ENCODE measurements at places on chromosomes 6 and 20.

GRCh38 chr6:100761841-100762240, 119.3 kb downstream of the ASCC3 start:
- DNase-seq, result no peak

DNA sequence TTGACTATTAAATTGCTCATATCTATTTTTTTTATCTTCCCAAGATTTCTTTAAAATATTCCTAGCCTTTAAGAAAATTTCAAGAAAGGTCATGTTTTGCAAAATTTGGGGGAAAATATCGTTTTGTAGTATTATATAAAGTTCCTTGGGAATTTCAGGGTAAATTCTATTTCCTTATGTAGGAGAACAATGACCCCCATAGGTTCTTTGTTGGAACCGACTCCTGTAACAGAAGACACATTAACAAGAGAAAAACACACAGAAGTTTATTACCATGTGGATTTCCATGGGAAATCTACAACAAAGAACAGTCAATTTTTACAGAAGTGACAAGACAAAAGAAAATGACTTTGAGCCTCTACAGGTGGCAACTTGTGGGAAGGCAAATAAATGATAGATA, 68.1 kb downstream of the ADGB start:
- no peak for DNase-seq

- DNase-seq, result peak; percentile 80
Observed at GRCh38 chr20:62929051-62929538, 2.8 kb upstream of the DIDO1 start.

- DNase-seq, result no peak
Observed at GRCh38 chr6:73340048-73340447, 14.0 kb downstream of the DPPA5 start.

GRCh38 chr6:150664091-150664490, 64.4 kb downstream of the PLEKHG1 start:
- no peak for DNase-seq

- DNase-seq, result peak; percentile 41
Observed at GRCh38 chr6:134406311-134406710, 88.4 kb upstream of the SGK1 start.

DNA sequence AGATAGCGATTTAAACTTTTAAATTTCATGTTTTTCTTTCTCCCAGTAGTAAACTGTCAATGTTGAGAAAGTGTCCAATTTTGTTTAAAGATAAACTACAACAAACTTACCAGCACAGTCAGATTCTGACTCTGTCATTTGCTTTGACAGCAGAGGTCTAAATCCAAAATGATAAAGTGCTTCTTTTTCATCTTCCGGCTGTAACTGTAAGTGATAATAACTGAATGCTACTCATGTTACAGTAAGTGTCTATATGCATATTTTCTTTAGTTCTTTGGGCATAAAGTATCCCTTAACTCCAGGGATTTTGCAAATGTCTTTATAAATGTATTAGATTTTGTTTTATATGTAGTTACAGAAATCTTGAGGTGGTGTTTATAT, 610.4 kb downstream of the RFPL4B start:
- no peak for DNase-seq

DNA sequence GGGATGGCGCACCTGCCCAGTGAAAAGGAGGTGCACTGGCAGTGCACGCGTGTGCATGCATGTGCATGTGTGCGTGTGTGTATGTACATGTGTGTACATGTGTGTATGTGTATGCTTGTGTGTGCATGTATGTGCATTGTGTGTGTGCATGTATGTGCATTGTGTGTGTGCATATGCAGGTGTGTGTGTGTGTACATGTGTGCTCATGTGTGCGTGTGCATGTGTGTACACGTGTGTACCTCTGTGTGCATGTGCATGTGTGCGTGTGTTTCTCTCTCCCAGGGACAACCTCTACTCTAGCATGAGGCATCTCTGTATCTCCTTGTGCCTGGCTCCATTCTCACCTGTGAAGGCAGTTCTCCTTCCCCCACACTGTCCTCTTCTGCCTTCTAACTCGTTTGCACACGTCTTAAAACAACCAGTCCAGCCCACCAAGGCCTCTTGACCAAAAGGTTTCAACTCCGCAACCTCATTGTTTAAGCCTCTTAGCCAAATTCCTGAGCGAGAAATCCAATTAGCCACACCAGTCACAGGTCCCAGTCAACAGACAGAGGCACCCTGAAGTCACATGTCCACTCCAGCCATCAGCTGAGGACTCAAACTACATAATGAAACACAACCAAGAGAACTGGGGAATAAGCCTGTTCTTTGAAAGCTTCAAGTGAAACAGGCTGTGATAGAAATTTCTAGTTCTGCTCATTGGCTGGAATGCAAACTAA, 103.5 kb upstream of the PTPRT start:
- DNase-seq, result no peak

DNA sequence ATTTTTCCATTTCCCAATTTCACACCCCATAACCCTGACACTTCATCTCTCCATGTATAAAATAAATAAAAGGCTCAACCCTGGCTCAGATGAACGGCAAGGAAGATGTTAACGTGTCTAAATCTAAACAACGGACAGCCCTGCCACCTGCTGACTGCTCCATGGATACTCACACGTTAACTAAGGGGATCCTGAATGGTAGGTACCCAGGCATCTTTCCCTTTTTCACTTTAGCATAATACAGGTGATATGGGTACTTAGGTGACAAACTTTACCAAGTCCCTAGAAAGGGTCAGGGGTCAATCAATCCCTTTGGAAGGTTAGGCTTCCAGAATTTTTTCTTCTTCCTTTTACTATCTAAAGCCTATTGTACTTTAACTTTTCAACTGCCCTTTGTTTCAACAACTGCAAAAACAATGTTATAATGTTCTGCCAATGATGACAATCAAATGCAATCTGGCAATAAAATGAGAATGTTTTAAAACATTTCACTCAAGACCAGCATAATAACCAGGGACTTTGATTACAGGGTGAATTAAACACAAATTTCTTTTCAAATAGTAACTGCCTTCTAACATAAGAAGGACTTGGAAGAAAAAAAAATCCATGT, 52.4 kb upstream of the IPCEF1 start:
- no peak for DNase-seq

GRCh38 chr20:48826883-48827771, 672 bp downstream of the PREX1 start:
- peak; percentile 47 for DNase-seq

- no peak for DNase-seq
Observed at GRCh38 chr20:48075591-48076174, 290.4 kb upstream of the SULF2 start.

GRCh38 chr6:35731736-35732532, 4.9 kb upstream of the ARMC12 start:
- DNase-seq, result peak; percentile 95

DNA sequence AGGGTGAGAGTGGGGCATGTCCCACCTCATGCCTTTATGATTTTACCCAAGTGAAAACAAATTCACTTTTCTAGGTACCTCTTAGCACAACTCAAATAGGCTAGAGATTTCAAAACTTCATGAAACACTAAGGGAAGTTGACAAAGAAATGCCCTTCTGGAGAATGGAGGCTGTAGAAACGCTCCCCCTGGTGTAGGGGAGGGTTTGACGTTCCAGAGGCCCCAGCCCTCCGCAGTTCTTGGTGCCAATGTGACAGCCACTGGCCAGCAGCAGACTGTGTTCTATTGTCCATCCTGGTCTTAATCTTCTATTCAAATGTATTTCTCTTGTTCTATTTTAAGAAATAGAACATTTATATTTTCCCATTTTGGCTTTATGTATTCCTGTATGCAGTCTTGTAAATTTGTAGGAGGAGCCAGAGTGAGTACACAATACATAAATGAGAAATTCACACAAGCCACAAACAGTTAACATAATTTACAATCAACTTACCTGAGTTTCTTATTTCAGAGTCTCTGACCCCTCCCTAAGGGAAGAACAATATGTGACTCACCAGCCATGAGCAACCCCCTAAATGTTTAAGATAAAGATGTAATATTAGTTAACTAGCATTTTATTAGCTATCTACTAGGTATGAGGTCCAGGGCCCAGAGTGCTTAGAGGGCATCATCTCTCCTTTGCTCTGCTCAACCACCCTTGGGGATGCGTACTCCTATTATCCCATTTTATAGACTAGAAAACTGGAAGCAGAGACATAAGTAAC, 8.8 kb upstream of the MUC21 start:
- no peak for DNase-seq

DNA sequence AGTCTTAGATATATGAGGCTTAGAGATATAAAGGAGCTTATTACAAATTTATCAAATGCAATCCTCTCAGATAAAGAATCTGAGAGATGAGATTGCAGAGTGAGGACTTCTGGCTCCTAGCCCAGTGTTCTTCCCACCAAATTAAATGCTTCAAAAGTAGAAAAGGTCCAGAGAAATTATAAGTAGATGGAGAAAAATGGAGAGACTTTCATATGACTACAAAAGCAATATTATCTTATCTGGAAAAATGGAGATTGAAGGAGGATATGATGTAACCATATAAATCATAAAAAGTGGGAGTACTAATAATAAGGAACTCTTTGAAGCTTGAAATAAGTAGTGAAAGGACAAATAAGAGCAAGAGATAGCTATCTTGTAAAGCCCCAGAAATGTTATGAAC, 2.8 kb downstream of the KCTD20 start:
- DNase-seq, result no peak

- DNase-seq, result no peak
Observed at GRCh38 chr6:34305982-34306708, 57.3 kb upstream of the SMIM29 start.

- DNase-seq, result no peak
Observed at GRCh38 chr20:23540624-23541023, 27.7 kb downstream of the CST9L start.

DNA sequence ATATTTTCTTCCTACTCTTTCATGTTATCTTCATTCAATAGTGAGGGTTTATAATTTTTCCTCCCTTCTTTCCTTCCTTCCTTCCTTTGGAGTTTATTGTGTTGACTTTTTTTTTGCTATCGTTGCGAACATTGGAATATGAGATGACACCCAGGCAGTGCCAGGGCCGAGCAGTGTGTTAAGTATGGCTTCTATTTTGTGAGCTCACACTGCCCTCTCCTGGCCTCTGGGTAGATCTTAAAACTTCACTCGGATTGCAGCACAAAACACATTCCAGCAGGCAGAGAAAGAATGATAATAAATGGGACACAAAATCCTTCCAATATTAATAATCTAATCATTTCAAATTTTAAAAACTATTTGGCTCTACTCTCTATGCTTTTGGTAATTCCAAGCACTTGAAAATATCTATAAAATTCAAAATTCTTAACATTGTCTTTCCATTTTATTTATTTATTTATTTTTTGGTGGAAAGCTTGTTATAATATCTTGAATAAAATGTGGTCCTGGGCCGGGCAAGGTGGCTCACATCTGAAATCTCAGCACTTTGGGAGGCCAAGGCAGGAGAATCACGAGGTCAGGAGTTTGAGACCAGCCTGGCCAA, 147.4 kb upstream of the OLIG3 start:
- DNase-seq, result peak; percentile 90

DNA sequence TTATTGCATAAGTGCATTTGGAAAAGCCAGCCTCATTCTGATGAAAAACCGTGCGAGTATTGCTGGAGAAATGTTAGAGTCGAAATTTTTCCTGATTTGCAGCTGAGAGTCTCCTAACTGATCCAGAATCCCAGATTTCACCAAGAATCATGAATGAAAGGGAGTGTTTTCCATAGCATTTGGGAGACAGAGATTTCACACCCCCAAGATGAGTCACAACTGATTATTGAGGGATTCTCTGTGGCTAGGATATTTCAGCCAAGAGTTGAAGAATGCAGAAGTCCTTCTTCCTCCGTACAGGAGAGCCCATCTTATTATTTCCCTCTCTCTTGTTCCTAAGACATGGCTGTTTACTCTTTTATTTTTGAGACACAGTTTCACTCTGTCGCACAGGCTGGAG, 82.2 kb upstream of the SALL4 start:
- DNase-seq, result no peak

DNA sequence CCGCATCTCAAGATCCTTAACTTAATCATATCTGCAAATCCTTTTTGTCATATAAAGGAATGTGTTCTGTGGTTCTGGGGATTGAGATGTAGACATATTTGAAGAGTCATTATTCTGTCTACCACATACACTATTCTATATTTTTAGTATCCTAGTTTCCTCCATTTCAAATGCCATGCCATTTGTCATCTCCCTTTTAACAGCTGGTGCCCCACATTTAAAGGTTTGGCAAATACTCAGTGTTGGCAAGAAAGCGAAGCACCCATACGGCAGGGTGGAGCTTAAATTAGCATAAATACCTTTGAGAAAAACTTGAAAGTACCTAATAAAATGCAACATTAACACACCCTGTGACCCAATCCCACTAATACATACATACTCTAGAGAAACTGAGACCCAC, 31.7 kb downstream of the PAK5 start:
- no peak for DNase-seq

GRCh38 chr6:88494401-88495140, 328.4 kb upstream of the CNR1 start:
- DNase-seq, result no peak

GRCh38 chr6:130980310-130981032, 82.6 kb downstream of the EPB41L2 start:
- no peak for DNase-seq

DNA sequence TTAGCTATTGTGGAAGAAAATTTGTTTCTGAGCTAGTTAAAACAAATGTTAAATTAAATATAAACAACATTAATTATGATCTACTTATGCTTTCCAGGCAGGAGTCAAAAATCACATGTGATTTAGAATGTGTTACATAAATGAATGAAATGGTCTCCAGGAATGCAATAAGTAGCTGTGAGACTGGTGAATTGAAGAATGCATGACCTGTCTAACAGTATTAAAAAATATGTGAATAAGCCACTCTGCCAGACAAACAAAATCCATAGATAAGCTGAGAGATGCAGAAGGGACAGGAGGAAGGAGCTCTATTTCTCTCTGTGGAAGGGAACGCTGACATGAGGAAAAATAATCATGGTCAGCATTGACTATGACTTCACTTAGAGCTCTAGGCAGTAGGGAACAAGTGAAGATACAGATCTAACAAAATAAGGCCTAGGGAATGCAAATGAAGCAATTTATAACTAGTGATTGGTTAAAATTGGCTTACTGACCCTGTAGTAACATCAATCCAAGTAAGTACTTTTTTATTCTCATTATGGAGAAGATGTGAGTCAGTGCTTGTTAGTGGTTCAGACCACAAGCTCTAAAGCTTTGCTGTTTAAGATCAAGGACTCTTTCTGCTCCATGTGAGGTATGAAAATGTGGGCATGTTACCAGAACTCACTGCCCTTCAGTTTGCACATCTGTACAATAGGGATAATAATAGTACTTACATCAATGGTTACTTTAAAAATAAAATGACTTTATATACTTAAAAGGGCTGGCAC, 432.6 kb downstream of the MMUT start:
- no peak for DNase-seq

GRCh38 chr6:152736687-152737273, 13.8 kb upstream of the VIP start:
- DNase-seq, result no peak

DNA sequence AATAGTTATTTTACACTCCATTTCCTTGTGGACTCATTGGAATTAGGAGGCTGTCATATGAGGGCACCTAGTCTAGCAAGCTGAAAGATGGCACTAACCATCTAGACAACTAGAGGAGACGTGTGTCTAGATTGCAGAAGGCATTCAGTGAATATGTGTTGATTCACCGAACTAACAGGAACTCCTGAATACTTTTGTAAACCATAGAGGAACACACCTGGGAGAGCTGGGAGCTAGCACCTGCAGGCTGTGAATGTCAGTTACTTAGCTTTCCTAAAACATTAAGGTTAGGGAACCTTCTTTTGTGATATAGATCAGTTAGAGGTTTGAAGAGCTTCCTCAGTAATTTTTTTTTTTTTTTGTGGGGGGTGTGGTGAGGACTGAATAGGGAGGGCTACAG, 7.7 kb downstream of the OPN5 start:
- DNase-seq, result no peak
